ENCODE measurements at places on chromosomes 6 and 20.
A peak's percentile ranks its signal among the peaks of the same experiment; 100 is the strongest.

- no peak for DNase-seq
Measured at GRCh38 chr6:80767808-80768207, 661.3 kb downstream of the BCKDHB start.

DNA sequence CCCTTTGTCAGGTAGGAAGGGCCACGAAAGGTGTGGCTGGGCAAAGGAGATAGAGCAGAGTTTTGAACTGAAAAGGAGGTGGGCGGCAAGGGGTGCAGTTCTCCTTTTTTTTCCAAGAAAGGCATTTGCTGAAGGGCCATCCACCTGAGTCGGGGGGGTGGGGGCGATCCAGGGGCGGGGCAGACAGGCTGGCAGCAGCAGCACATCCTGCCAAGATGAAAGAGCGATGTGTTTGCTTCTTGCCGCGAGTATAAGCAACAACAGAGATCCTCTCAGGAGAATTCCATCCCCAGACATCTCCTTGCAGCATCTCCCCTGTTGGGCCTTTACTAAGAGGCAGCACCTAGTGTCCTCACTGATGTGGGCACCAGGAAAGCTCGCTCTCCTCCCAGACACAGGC is 516.5 kb downstream of the CD83 start:
- DNase-seq, result no peak

DNA sequence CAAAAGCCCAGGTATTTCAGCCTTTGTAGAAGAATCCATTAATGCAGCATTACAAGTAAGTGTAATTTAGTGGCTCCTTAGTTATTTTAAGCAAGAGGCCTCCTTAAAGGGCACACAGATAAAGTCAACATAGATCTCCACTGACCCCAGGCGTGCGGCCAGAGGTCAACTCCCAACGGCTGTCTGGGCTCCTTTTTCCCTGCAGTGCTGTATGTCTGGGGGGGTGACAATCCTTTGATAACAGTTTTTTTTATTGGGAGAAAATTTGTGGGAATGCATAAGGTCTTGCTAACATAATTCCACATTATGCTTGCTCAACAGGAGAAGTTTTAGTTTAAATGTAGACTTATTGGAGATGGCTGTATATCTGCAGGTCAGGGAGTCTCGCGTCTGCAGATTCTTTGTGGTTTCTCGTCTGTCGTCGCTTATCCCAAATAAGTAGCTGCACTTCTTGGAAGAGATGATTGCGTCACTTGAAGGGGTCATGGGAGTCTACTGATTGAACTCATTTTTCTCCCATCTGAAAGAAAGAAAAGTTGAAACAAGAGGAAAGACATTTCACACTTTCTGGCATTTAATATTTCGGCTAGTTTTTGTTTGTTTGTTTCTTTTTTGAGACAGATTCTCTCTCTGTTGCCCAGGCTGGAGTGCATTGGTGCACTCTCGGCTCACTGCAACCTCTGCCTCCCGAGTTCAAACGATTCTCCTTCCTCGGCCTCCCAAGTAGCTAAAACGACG is 151.7 kb upstream of the AKAP12 start:
- no peak for DNase-seq

DNA sequence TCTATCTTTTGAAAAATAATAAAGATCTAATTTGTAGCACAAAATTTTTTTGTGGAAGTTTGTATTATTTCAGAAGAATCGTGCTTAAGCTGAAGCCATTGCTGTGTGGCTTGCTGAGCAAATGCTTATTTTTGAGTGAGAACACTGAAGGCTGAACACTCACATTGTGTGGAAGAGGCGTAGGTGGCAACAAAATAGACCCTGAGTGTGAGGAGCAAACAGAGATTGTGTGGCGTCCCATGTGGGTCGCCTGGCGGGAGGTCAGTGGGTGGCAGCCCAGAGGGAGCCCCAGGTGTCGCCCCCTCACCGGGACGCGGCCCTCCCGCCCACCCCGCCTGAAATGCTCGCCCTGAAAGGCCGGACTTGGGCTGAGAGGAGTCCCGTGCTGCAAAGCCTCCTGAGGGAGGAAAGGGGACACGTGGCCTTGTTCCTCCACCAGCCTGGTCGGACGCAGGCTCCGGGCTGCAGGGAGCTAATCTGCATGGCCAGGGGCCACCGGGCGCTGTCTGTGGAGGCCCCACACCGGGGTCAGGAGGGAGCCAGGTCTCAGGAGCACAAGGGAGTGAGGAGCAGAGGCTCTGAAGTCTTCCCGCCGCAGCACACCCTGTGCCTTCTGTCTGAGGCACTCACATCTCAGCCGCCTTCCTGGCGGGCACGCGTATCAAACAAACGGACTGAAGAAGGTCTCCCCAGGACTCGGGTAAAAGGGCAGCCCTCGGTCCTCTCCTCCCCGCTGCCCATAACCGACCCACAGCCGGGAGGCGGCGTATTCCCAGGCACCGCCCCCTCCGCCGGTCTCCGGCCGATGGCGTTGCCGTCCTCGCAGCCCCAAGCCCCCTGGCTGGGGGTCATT is 15.9 kb downstream of the DDO start:
- no peak for DNase-seq

- no peak for DNase-seq
Measured at GRCh38 chr6:108720827-108721226, 127.4 kb upstream of the ARMC2 start.

GRCh38 chr6:18985061-18985460 is 597.9 kb downstream of the RNF144B start:
- DNase-seq, result no peak

DNA sequence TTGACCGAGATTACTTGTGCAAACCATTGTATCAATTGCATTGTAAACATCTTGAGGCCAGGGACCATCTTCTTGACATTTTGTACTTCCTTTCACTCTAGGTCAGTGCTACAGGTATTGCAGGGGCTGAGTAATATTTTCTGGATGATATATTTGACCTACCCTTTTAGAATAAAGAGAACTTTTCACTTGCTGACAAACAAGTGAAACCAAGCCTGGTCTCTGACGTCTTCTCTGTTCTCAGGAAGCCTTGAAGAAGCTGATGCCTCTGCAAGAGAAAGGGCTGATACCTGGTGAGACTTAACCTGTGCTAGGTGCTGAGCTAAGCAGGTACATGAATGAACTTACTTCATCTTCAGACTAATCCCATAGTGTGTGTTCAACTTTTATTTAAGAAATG is 60.5 kb upstream of the GGTLC1 start:
- peak; percentile 8 for DNase-seq

GRCh38 chr6:16064671-16065072 is 64.2 kb upstream of the MYLIP start:
- no peak for DNase-seq

- DNase-seq, result no peak
Measured at GRCh38 chr6:89273816-89274215, 41.3 kb downstream of the GABRR2 start.

DNA sequence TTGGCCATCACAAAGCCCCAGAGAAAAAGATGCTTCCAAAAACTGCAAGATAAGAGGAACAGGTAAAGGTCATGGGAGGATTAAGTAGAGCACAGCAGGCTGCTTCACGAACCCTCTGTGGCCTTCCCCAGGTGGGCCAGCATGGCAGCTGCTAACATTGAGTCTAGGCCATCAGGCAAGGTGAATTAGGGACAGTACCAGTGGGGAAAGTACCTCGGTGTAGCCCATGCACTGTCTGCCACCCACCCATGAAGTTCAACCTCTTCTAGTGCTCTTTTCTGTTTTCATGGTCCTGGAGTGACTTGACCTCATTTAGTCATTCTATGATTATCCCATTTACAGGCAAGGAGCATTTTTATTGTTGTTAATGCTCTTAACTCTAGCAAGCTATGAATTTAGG is 108.6 kb upstream of the DUSP22 start:
- DNase-seq, result no peak

GRCh38 chr6:139368661-139369060 is 5.8 kb downstream of the CITED2 start:
- DNase-seq, result no peak

DNA sequence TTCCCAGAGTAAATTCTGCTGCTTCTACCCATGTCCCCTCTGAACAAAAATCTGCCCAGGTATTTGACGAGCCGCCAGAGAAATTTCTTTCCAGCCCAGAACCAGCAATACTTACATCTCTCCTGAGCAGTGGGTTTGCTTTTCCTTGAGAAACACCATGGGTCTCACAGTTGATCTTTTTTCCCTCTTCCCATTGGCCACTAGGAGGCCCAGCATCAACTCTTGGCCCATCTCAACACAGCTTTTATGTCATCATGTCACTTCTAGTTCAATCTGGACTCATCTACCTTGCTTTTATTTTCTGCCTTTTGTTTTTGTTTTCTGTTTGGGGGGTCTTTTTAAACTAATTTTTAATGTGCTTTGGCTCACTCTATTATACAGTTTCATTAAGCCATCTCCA is 18.8 kb downstream of the MAFB start:
- no peak for DNase-seq

GRCh38 chr20:63483834-63484233 is 11.4 kb upstream of the KCNQ2 start:
- no peak for DNase-seq

DNA sequence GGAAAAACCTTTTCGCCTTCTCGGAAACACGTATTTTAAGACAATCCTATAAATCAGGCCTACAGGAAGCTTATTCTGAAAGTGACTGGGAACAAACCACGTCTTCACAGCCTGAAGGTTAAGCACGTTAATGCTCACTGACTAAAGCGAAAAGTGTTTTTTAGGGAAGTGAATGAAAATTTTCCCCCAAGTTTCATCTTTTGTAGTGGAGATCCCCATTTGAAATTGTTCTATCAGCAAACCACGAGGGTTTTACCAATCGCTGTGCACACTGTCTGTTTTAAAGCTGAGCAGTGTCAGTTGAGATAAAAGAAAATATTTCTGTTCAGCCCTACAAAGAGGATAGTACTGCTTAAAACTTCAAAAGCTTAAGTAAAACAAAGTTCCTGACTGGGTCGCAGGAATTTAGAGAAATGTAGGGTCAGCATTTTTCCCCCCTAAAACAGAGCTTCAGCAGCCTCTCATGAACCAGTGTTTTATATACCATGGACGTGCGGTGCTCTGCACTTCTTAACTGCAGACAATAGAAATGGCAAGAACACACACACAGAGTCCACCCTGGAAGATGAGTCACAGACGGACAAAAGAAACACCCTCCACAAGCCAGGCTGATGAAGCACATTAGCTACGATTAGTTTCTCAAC is 34.9 kb downstream of the SLC22A23 start:
- no peak for DNase-seq

DNA sequence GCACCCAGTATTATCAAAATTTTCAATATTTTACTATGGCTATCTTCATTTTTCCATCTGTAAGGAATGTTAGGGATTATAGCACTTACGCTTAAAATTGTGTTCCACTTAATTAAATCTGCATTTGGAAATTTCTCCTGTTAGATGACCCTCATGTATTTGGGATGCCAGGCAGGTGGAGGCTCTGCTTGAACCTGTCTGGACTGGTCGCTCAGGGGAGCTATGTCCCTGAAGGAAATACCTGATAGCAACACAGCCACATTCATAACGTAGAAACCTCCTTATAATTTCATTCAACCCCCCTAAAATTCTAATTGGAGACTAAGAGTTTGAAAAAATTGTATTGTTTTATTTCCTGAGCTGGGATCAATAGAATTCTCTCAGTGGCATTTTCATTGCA is 636.0 kb upstream of the MMS22L start:
- no peak for DNase-seq

GRCh38 chr20:44571362-44571988 is 10.9 kb upstream of the PKIG start:
- DNase-seq, result no peak

DNA sequence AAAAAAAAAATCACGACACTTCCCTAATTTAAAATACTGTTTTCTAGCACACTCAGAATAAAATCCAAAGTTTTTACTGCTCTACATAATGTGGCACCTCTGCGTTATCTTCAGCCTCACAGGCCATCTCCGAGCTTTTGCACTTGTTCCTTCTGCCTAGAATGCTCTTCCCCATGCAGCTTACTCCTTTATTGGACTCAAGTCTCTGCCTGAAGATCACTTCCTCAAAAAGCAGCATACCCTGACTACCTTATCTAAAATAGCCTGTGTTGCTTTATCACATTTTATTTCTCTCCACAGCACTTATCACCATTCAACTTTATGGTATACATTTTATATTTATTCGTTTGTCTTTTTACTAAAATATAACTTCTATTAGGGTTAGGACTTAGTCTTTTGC is 2.3 kb downstream of the ZNF322 start:
- DNase-seq, result no peak

DNA sequence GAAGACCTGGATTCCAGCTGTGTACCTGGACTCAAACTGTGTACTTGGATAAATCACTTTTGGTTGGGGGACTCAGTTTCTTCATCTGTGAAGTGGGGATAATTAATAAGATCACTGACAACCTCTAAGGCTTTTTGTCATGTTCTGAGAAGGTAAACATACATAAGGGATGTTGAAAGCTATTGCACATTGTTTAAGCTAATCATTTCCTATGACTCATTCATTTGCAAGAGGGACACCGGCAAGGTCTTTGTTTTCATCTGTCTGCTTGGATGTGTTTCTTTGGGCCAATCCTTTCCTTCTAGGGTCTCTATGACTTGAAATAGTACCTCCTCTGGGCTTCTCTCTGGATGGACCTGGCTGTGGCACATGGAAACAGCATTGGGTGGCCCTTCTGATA is 6.8 kb downstream of the PROKR2 start:
- no peak for DNase-seq

DNA sequence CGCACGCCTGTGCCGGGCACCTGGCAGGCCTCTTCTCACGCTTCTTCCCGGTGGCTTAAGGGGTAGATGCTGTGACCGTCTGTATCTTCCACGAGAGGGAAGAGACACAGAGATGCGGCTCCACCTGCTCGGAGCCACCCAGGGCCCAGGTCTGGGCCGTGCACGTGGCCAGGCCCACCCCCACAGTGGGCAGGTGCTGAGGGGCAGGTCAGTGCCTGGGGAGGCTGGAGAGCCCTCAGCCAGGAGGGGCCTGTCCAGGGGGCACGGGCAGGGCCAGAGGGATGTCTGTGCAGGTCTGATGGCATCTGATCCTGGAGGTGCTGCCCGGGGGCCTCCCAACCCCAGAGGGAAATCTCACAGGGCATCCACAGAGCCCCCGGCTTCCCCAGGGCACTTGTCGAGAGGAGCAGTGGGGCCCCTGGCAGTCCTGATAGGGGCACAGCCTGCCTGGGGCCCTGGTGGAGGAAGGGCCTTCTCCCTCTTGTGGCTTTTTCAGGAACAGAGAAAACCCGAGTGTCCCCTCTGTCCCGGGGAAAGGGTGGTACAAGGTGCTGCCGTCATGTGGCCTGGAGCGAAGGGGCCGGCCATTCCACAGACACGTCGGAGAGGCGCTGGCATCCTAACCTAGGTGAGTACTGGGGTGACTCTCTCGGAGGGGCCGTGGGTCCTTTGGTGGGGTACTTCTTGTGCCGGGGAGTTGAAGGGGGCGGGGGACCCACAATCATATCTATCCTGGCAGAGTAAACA is 50.2 kb upstream of the CHRNA4 start:
- DNase-seq, result no peak

GRCh38 chr6:133906050-133906449 is 17.1 kb downstream of the TCF21 start:
- DNase-seq, result no peak

- DNase-seq, result no peak
Measured at GRCh38 chr6:152979116-152979515, 3.7 kb downstream of the FBXO5 start.
